ENCODE measurements at places on chromosomes 1 and 21.

- no peak for DNase-seq
Observed at GRCh38 chr1:202061055-202061454, 50.7 kb downstream of the ELF3 start.

- no peak for DNase-seq
Observed at GRCh38 chr1:116808848-116809508, 54.7 kb downstream of the CD2 start.

DNA sequence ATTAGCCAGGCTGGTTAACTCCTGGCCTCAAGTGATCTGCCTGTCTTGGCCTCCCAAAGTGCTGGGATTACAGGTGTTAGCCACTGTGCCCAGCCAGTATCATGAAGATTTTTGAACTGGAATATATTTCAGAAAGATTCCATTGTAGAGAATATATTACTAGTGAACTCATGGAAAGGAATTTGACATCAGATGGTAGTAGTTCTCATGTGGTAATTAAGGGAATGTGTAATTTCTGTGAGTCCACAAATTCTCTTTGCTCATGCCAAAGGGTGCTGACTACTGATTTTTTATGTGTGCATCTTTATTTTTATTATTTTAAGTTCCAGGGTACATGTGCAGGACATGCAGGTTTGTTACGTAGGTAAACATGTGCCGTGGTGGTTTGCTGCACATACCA is 10.4 kb downstream of the DTL start:
- no peak for DNase-seq

GRCh38 chr1:169765580-169766331 is 29.0 kb downstream of the METTL18 start:
- DNase-seq = no peak

DNA sequence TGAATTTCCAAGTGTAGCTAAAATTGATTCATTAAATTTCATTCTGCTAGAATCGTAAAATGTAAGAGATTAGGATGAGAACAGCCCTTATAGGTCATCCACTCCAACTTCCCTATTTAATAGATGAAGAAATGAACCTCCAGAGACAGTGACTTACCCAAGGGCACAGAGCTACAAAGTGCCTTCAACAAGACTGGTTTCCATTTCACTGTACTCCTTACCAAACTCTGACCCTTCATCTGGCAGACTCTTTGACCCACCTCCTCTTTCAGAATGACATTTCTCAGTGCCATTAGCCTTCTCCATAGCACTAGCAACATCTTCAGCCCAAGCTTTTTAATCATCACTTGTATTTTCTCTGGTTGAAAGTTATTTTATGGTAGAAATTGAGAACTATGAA is 161.3 kb downstream of the NEK7 start:
- DNase-seq = no peak

DNA sequence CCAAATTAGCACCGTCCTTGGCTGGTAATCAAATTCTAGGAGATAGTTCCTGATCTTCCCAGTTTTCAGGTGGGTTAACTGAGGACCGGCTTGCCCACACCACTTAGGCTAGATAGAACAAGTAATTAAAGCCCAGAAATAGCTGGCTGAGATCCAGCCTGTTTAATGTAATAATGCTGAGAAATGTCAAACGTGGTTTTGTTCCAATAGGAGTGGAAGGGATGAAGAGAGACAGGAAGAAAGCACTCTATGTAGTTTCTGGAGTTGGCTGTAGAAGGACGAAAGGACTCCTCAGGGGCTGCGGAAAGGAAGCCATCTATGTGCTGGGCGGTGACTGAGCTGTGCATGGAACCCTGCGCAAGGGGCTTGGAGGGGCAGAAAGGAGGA is 18.6 kb downstream of the NAV1 start:
- DNase-seq = no peak

- DNase-seq = no peak
Observed at GRCh38 chr1:101282314-101283038, 45.7 kb downstream of the S1PR1 start.

GRCh38 chr1:93768380-93768863 is 86.8 kb upstream of the BCAR3 start:
- no peak for DNase-seq

- no peak for DNase-seq
Observed at GRCh38 chr1:183198463-183198862, 12.4 kb downstream of the LAMC2 start.

GRCh38 chr1:170723518-170723917 is 59.6 kb downstream of the PRRX1 start:
- no peak for DNase-seq

DNA sequence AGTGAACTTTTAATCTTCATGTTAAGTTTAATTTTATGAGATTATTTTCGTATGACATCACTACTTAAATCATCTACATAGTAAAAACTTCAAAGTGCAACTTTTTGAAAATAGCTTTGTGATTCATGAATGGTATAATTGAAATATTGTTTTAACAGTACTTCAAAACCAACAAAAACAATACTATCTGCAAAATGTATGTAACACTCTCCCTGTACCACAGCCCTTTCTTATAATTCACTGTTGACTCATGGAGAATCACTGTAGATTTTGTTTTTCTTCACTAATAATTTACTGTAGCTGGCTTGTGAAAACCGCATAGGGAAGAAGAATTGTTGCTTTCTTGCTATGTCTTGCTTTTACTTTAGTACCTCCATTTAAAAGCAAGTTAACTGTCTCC is 301.4 kb upstream of the ADAMTS5 start:
- no peak for DNase-seq

DNA sequence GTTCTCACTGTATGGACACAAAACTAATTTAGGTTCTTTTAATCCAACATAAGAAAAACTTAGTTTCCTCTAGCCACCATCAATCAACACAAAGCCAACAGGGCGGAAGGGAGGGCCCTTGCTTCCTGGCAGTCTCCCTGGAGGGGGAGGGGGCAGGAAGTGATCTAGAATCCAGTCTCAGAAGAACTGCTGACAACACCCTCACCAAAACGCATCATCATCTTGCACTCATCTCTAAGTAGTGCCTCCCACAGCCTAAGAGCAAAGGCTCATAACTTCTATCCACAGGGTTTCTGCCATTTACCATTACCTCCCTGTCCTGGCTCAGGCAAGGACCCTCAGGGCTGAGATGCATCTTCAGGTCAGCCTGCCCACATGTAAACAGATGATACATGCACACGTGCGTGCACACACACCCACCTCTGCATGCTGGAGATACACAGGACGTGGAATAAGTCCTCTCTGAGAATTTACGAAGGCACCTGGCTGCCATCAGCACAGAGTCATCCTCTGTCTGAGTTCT is 20.5 kb downstream of the HIVEP3 start:
- DNase-seq = peak; percentile 33

DNA sequence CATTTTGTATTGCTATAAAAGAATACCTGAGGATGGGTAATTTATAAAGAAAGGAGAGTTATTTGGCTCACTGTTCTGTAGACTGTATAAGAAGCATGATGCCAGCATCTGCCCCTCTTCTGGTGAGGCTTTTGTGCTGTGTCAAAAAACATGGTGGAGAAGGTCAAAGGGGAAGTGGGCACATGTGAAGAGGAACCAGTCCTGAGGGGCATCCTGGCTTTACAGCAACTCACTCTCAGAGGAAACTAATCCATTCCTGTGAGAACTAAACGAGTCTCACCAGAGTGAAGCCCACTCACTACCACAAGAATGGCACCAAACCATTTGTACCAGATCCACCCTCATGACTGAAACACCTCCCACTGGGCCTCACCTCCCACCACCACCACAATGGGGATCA is 18.8 kb upstream of the SELP start:
- DNase-seq = no peak

GRCh38 chr1:26257222-26257621 is 22.7 kb upstream of the SH3BGRL3 start:
- DNase-seq = no peak

Data from activated T-helper 1 cell treated with anti-CD3 and anti-CD28 coated beads, Interleukin-2, amount 50 U/mL, for 16 hours (primary cell).